ENCODE measurements at places on chromosomes 16 and 17.

DNA sequence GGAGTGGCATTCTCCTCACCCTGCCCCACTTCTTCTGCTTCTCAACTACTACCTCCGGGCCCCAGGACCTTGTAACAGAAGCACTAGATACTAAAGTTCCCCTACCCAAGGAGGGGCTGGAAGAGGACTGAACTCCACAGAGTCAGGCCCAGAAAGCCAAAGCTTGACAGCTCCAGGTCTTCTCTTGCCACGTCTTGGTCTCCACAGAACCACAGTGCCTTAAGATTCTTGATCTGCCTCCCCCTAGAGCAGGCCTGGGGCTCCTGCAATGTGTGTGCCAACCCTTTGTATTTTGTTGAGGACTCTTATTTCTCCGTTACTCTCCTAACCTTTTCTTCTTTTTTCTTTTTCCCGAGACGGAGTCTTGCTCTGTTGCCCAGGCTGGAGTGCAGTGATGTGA is 4.0 kb downstream of the SLC16A13 start:
- no peak for DNase-seq

DNA sequence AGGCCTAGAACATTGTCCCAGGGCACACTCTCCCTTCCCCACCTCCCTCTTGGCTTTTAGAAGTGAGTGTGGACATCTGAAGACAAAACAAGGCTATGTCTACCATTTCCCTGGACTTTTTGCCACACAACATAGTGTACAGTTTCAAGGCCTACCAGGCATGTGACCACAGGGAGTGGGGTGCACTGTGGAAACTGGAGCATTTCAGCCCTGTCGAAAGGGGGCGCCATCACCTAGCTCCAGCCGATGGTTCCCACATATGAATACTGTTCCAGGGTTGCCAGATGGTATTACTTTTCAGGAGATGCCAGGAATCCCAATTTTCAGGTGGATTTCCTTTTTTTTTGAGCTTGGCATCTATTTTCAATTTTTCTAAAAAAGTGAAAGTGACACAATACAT is 140.7 kb downstream of the KATNIP start:
- DNase-seq: peak; percentile 48

DNA sequence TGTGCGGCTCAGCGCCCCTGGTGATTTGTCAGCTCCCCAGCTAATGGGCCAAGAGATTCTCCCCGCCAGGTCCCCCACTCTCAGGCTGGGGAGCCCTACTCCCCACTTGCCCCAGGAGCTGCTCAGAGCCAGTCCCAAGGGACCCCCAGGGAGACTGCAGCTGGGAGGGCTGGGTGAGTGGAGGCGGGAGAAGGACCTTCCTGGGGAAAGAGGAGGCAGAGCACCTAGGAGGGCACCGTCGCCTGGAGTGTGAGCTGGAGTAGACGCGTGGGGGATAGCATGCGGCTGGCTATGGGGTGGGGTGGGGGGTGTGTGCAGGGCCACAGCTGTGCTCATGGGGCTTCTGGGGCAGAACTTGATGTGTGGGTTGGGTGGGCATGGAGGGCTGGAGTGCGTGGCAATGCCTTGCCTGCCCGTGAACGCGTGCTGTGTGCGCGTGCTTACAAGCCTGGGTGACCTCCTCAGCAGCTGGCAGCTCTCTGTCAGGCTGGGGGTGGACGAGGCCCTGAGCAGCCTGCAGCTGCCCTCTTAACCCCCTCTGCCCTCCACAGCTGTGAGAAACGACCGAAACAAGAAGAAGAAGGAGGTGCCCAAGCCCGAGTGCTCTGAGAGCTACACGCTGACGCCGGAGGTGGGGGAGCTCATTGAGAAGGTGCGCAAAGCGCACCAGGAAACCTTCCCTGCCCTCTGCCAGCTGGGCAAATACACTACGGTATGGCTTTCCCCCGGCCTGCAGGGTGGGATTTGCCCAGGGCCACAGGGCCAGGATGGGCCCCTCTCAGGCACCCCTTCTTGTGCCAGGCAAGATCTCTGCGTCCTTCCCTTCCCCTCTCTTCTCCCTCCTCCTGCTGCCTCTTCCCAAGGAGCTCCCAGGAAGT is 12.9 kb downstream of the GJD3 start:
- no peak for DNase-seq

DNA sequence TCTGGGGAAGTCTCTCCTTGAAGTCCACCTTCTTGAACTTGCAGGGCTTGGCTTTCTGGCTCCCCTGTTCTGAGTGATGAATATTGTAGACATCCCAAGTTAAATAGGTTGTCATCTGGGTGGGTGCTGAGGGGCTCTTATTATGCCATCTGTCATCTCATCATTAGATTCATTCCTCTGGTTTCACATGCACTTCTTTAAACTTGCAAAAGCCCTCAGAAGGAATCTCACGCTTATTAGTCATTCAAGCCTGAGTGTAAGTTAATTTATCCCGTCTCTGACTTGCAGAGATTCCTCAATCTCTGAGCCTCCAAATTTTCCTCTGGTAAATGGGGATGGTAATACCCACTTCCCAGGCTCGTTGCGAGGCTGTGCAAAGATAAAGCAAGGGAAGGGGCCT is 5.7 kb downstream of the MGAT5B start:
- DNase-seq: no peak

GRCh38 chr16:11100239-11100750 is 155.7 kb downstream of the SOCS1 start:
- peak; percentile 85 for DNase-seq

All from H54 (cell line).